ENCODE measurements at places on chromosomes 3 and 15.

GRCh38 chr3:36923523-36923943 lies 21.3 kb downstream of the TRANK1 start:
- DNase-seq, result no peak

DNA sequence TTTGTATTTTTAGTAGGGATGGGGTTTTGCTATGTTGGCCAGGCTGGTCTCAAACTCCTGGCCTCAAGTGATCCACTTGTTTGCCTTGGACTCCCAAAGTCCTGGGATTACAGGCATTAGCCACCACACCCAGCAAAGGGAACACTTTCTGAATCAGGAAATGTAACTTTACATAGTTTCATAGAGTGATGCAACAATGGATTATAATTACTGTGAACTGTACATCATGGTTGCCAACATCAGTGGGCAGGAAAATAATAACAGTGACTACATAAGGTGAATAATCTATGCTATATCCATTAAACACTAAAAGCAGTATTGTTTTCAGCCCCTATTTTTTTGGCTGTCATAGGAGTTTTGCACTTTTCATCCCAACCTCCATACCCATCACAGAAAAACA lies 5.0 kb upstream of the KPNA1 start:
- DNase-seq, result no peak

- no peak for DNase-seq
Observed at GRCh38 chr3:48141604-48142137, 46.5 kb downstream of the CDC25A start.

GRCh38 chr3:119873646-119874045 lies 91.7 kb downstream of the NR1I2 start:
- DNase-seq, result peak; percentile 14

DNA sequence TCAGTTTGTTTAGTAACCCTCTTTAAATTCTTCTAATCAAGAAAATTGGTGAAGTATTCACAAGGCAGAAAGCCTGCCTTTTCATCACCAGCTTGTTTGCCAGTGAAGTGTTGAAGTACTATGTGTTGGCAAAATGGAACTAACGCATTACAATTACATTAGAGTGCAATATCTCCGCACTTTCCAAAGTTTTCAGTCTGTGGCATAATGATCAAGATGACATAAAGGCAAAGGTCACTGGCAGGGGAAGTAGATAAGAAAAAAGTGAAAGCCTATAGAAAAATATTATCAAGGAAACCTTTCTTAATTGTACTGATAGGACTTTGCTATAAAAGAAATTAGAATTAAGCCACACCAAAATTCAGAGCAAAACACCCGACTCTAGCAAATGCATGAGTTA lies 25.0 kb upstream of the TM4SF1 start:
- no peak for DNase-seq
